ENCODE measurements at places on chromosomes 5 and 9. TPM values are rescaled to one million over a fixed set of nuclear protein-coding genes. Genes with fewer than 3 reads are reported as not detected.

The GFI1B gene
- total RNA-seq: not detected

The NEUROG1 gene
- not detected for total RNA-seq

The ZNF483 gene
- total RNA-seq: 1.6 TPM

The SHROOM1 gene
- 7.3 TPM for total RNA-seq

The FOXD4L6 gene
- not detected for total RNA-seq

The WNT8A gene
- not detected for total RNA-seq

The CTNND2 gene
- not detected for total RNA-seq

The CBY3 gene
- total RNA-seq: not detected

The CDH9 gene
- not detected for total RNA-seq

Data from epithelial cell of umbilical artery (primary cell).